ENCODE measurements at places on chromosomes 4 and X. TPM values are rescaled to one million over a fixed set of nuclear protein-coding genes. Genes with fewer than 3 reads are reported as not detected.

Gene MBNL3
- total RNA-seq: 27.5 TPM

GRCh38 chr4:4919927-4920326 is 60.5 kb downstream of the MSX1 start:
- DNase-seq: peak; percentile 70

DNA sequence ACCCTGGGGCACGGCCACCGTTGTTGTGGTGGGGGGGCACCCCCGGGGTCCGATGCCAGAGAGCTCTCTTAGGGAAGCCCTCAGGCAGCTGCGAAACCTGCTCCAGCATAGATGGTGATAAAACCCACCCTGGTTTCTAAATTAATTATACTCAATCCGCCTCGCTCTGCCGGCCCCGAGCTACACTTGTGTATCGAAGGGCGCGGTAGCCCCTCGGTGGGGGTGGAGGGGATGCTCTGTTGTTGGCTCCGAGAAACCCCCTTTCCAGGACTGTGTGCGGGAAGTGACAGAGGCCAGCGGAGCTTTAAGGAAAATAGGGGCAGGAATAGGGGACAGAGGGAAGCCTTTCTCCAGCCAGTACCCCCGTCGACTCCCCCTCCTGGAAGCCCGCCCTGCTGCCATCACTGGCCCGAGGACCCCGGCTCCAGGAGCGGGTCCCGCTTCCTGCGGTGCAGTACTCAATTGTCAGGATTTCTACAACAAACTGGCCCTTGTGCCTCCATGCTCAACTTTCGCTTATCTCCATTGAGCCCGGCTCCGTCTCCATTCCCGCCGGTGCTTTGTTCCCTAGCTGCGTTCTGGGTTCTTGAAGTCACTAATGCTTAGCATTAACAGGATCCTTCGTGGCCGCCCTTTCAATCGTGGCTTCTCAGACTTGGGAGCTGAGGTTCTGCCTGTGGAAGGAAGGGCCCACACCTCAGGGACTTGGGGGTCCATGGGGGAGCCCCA is 408.2 kb downstream of the BCOR start:
- peak; percentile 64 for DNase-seq

DNA sequence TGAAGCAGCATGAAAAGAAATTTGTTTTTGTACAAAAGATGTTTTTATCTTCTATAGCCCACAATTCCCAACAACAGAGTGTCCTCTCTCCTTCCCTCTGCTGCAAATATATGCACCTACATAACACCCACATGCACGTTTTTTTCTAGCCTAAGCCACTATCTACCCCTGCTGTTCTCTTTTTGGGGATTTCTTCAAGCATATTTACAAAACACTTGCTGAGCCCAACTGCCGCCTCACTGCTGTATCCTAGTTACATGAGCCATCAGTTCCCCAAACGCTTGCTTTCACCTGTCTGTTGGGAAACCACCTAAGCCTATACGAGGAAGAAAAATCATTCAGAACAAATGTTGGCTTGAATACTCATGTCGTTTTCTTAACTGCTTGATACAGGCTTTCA is 127.2 kb downstream of the CHRNA9 start:
- DNase-seq: no peak
